Astrocyte of the cerebellum (primary cell): ENCODE measurements at places on chromosomes 2 and 18.

DNA sequence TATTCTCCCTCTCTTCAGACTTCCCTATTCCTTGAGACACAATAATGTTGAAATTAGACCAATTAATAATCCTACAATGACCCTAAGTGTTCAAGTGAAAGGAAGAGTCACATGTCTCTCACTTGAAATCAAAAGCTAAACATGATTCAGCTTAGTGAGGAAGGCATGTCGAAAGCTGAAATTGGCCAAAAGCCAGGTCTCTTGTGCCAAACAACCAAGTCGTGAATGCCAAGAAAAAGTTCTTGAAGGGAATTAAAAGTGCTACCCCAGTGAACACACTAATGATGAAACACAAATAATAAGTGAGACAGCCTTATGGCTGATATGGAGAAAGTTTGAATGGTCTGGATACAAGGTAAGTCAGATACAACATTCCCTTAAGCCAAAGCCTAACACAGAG lies 115.4 kb downstream of the PXDN start:
- DNase-seq: peak; percentile 68

GRCh38 chr2:173550143-173550542 lies 195.5 kb downstream of the CDCA7 start:
- DNase-seq: no peak

DNA sequence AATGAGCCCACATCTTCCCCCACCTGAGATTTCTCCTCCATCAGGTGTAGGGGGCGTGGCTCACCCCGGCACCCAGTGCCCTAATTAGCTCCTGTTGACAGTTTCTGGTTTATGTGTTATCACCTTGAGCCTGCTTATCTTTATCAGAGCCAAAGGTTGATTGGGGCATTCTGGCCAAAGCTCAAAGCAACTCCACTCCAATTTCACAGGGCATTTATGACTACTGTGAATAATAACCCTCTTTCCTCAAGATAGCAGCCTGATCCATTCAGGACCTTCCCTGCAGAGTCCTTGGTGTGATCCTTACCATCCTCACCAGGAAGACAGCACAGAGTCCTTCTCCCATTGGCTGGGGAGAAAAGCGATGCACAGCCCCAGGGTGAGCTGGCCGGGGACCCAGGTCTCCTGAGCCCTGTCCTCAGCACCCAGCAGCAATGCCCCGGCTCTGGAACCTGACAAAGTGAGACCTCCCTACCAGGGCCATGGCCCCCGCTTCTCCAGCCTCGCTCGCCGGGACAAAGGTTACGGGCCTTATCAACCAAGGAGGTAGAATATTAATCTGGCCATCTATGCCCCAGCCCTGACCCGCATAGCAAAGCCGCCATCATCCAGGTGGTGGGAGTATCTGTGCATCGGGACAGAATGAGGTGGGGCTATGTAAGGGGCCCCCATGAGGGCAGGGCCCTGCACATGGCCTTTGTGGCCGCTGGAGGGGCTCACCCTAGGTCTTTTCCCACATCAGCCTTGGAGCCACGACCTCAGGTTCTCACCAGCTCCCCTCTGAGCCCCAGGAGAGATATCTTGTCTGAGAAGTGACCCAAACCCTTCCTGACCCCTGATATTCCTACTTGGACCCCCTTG lies 64.5 kb downstream of the ZFP36L2 start:
- no peak for DNase-seq

DNA sequence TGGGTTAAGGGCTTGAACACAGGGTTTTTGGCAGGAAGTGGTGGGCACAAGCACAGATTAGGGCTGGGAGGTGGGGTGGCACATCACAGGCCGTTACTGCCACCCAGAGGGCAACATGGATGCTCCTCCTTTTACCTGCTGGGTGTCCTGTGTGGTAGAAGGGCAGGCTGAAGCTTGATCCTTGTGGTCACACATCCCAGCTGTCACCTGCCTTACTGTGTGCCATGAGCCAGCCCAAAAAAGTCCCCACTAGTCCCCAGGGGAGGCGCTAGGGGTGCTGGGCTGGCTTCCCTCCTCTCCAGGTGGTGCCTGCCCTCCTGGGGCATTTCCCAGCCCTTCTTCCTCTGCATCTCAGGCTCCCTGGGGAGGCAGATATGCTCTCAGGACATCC lies 50.5 kb upstream of the ALPP start:
- DNase-seq: no peak

GRCh38 chr2:9405636-9406035 lies 17.7 kb downstream of the ITGB1BP1 start:
- DNase-seq: no peak

DNA sequence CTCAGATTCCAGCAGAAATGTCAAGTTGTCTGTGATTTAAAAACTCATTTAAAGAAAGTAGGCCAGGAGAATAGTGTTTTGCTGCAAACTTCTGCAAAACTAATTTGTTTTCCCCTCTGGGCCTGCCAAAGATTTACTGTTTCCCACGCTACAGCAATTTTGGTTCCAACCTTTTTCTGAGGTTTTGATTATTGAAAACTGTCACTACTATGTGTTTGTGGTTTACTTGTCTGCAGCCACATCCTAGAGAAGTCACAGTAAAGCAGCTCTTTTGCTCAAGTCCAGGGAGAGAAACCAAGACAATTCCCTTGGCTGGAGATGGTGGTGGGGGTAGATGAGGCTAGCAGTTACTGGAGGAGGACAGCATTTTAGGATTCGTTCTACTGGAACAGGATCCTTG lies 12.8 kb downstream of the IL1R2 start:
- DNase-seq: no peak

- no peak for DNase-seq
Observed at GRCh38 chr18:50399582-50399981, 24.7 kb downstream of the SKA1 start.

DNA sequence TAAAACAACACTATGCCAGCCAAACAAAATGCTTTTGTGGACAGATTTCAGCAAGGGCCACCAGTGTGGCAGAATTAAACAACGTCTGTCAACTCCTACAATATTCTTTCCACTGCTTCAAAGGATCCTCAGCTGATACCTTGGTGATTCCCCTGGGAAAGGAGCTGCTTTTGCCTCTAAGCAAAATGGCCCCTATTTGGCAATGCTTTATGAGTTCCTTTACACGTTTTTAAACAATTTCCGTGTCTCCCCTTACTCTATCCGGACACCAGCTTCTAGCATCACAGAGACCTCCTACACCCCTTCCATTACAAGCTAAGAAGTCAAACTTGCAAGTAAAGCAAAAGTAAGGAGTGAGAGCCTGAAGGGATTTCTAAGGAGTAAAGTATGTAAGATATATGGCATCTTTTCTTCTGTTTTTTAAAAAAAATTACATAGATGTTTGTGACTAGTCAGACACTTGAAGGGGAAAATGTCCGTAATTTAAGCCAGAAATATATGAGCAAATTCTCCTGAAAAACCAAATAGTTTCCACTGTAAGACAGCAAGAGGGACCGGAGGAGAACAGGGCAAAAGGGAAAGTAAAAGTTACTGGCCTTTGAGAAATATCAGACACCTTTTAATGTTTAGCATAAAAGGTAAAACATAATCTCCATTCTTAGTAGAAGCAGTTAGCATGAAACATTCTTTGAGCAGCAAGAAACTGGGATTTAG lies 1.9 kb downstream of the SOS1 start:
- DNase-seq: no peak

DNA sequence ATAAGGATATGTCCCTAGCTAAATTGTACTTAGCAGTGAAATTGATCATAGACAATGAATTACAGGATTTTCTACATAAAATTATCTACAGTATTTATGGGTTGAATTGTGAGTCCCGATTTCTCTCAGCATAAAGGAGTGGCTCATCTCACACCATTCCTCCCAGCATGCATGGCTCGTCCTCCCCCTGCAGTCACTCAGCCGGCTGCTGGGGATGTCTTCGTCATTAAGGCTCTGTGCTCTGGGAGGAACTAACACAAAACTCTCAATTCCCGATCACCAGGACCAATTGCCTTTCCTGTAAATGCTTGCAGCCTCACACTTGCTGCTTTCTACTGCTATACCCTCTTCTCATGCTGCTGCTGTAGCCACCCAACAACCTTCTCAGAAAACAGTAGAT lies 75.9 kb downstream of the TXNL1 start:
- DNase-seq: no peak

- no peak for DNase-seq
Observed at GRCh38 chr18:63492851-63493250, 16.1 kb downstream of the SERPINB5 start.

DNA sequence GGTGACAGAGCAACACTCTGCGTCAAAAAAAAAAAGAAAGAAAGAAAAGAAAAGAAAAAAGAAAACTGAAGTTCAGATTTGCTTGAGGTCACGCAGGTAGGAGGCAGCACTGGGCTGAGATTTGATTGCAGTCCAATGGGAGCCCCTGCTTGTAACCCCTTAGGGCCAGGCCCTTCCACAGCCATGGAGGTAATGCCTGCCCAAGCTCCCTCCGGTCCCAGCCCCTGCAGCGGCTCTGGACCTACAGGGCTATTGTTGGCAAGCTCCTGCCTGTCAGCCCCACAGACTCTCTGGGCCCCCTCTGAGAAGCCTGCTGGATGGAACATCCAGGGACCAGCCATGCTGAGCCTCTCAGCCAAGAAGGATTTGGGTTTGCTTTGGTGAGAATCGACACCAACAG lies 12.2 kb downstream of the ZFP36L2 start:
- no peak for DNase-seq

GRCh38 chr2:241797441-241798080 lies 11.4 kb upstream of the NEU4 start:
- no peak for DNase-seq

- no peak for DNase-seq
Observed at GRCh38 chr2:67625178-67625577, 228.0 kb downstream of the ETAA1 start.

- no peak for DNase-seq
Observed at GRCh38 chr18:25141399-25141798, 210.6 kb downstream of the ZNF521 start.

DNA sequence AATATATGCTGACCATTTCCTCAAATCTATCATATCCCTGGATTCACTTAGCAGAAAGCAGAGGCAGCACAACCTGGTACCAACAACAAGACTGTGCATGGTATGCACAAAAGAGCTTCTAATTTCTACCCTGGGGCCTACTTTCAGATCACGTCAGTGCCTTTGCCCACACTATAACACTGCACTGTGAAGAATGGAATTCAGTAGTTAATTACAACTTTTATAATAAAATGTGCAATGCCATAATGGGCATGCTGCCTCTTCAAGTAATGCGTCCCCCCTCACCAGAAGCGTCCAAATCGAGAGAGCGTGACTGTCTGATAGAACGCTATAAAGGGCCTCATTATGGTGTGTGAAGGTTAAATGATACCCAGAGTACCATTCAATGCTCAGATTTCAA lies 328.1 kb upstream of the PKDCC start:
- no peak for DNase-seq

DNA sequence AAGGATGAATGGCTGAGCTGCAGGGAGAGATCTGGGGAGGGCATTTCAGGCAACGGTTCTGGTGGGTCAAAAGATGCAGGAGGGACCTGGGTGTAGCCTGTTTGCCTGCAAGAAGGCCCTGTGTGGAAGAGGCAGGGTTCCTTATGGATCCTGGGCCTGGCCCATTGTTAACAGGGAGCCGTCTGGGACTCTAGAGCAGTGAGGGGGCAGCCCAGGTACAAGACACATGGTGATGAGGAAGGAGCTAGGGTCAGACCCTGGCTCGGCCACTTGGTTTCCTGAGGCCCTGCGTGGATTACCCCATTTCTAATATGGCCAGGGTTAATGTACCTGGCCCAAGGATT lies 124.9 kb downstream of the GLI2 start:
- DNase-seq: no peak

DNA sequence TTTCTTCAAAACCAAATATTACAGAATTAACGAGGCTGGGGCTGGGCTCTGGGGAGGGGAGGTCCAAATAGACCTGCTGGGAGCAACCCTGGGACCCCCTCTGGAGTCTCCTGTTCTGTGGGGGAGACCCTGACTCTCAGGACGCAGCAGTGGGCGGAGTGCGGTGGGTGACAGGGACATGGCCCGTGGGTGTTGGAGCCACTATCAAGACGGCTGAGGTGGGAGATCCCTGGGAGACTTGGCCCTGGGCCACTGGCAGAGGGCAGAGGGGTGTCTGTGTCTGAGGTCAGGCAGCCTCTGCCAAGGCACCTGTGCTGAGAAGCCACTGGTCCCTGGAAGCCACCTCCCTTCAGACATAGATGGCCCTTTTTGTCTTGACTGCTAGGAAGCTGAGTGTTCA lies 79.5 kb upstream of the CTDP1 start:
- no peak for DNase-seq

DNA sequence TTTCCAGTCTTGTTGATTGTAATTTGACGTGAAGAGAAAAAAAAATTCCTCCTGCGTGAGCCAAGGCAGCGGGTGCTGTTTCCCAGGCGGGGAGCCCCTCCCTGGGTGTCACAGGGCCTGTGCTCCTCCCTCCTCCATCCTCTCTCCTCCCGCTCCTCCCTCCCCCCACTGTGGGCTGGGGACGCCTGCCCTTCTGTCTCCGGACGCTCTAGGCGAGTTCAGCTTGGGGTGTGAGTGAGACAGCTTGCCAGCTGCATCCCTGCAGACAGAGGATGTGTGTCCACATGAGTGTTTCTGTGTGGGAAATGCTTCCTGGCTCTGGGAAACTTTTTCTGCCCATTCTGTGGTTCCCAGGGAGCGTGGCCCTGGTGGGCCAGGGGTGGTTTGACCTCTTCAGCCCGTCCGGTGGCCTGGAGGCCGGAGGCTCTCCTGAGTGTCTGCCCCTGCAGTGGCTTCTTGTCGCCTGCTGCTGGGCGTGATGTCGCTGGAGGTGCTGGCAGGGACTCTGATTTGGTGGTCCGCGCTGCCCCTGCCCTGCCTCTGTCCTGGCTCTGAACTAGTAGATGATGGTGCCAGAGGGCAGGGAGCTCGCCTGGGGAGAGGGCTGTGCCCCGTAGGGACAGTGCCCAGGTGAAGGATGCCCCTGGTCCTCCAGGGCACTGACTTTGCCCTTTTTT lies 96.4 kb downstream of the USP40 start:
- DNase-seq: no peak

DNA sequence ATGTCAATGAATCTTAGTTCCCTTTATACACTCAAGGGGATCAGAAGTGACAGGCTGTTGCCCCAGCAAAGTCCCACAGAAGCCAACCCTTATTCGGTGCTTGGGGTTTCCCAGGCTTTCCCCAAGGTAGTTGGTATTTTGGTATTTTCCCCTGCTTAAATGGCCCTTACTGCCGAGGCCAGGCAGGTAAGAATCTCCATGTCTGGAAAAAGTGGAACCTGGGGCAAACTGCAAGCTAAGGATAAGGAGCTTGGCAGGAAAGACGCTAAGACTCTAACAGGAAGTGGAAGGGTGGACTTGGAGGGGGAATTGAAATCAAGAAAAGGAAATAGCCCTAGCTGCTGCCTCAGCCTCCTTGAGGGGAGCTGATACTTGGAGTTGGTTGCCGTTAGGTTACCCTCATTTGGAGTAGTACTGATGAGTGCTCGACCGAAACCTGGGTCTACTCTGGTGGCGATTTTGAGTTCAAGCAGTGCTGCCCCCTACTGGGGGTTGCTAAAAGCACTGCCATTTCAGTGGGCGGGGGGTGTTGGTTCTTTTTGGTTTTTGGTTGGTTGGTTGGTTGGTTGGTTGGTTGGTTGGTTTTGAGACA lies 3.3 kb upstream of the GPBAR1 start:
- no peak for DNase-seq

GRCh38 chr18:32056613-32057358 lies 34.9 kb upstream of the RNF138 start:
- no peak for DNase-seq
